HFFc6 (cell line): ENCODE measurements at places on chromosomes 5 and 9.

DNA sequence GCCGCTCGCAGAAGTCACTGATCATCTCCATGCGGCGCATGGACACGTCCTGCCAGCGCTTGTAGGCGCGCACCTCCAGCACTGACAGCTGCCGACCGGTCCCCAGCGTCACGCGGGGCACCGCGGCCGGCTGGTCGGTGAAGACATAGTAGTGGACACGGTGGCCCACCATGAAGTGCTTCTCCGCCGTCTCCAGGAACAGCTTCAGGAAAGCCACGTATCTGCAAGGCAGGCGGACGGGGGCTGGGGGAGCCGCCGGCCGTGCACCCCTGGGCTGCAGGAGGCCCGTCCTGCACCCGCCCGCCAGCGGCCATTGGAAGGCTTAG, 18.9 kb downstream of the ABO start:
- H3K27ac ChIP-seq, result no peak overlapping the region
- no peaks in the 10 kb centered on the region for H3K4me1 ChIP-seq
- no peaks in the 10 kb centered on the region for H3K36me3 ChIP-seq
- H3K27me3 ChIP-seq, result peaks cover 22% of the 10 kb centered on the region
- H3K4me3 ChIP-seq, result no peak overlapping the region

GRCh38 chr5:44714871-44715561, 93.7 kb upstream of the MRPS30 start:
- DNase-seq, result no peak
- H3K4me3 ChIP-seq, result no peak overlapping the region
- no peaks in the 10 kb centered on the region; the same call in 1 of the 2 replicates for H3K27me3 ChIP-seq

- H3K36me3 ChIP-seq, result no peaks in the 10 kb centered on the region
- H3K27ac ChIP-seq, result no peak overlapping the region
- no peak for DNase-seq
- H3K27me3 ChIP-seq, result peaks cover 2% of the 10 kb centered on the region
- H3K4me3 ChIP-seq, result no peak overlapping the region
- peaks cover 15% of the 10 kb centered on the region; the same call in 1 of the 2 replicates for H3K4me1 ChIP-seq
Observed at GRCh38 chr9:27519466-27520465, 4.3 kb upstream of the IFNK start.

GRCh38 chr9:93509084-93509483, 55.7 kb upstream of the FAM120AOS start:
- H3K27ac ChIP-seq, result no peak overlapping the region
- H3K4me3 ChIP-seq, result no peak overlapping the region
- no peak for DNase-seq
- peaks cover 28% of the 10 kb centered on the region for H3K36me3 ChIP-seq
- H3K4me1 ChIP-seq, result peaks cover 52% of the 10 kb centered on the region

DNA sequence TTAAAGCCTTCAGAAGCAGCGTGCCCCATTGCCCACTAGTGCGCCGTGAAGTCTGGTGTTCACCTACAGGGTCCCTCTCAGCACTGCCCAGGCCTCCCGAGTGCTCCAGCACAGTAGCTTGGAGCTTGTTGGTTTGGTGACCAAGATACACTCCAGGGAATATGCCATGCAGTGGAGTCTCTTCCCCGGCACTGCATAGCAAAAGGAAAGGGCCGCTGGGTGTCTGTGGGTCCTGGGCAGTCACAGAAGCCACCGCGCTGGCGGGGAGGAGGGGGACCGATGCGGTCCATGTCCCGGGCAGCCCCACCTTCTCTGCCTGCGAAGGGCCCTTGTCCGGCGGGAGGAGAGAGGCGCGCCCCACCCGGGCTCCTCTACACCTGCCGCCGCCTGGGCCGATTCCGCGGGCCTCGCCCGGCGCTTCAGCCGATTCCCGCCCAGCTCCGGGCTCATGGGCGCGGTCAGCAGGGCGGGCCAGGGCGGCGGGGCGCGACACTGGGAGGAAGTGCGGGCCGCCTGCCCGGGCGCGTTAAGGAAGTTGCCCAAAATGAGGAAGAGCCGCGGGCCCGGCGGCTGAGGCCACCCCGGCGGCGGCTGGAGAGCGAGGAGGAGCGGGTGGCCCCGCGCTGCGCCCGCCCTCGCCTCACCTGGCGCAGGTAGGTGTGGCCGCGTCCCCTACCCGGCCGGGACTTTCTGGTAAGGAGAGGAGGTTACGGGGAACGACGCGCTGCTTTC, at the start of gene SYK:
TSS of gene SYK (plus strand) at position 579 of the 732 bp plus-strand sequence. CDS start 42,080 bp downstream, outside the sequence.
- H3K27me3 ChIP-seq, result peaks cover 5% of the 10 kb centered on the region
- H3K4me3 ChIP-seq, result no peak within 1 kb of the TSS
- H3K4me1 ChIP-seq, result no peaks in the 10 kb centered on the region
- H3K27ac ChIP-seq, result no peak within 1 kb of the TSS
- no peaks in the 10 kb centered on the region for H3K36me3 ChIP-seq

DNA sequence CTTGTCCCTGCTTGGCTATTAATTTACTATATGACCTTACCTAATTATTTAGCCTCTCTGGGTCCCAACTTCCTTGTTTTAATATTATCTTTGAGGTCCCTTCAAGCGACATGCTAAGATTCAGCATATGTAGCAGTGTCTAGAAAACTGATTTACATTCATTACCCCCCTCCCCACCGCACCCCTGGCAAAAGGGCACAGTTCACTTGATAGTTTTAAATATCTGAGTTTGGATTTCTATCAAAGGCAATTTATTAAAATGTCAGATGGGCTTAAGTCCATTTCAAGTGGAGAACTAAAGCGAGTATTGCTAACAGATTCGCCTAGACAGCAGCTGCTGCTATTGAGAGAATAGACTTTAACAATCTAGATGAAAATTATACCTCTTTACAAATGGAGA, 3.9 kb downstream of the CEMIP2 start:
- DNase-seq, result no peak
- H3K4me3 ChIP-seq, result peak overlapping the region; percentile 69
- H3K36me3 ChIP-seq, result peaks cover 23% of the 10 kb centered on the region
- peaks cover 77% of the 10 kb centered on the region for H3K4me1 ChIP-seq

- no peak overlapping the region for H3K27ac ChIP-seq
- no peaks in the 10 kb centered on the region; the same call in 1 of the 2 replicates for H3K27me3 ChIP-seq
- DNase-seq, result no peak
- H3K36me3 ChIP-seq, result no peaks in the 10 kb centered on the region
Observed at GRCh38 chr9:87076825-87077224, 129.5 kb upstream of the GAS1 start.
